ENCODE measurements at places on chromosomes 7 and 10. TPM values are rescaled to one million over a fixed set of nuclear protein-coding genes. Genes with fewer than 3 reads are reported as not detected.

DNA sequence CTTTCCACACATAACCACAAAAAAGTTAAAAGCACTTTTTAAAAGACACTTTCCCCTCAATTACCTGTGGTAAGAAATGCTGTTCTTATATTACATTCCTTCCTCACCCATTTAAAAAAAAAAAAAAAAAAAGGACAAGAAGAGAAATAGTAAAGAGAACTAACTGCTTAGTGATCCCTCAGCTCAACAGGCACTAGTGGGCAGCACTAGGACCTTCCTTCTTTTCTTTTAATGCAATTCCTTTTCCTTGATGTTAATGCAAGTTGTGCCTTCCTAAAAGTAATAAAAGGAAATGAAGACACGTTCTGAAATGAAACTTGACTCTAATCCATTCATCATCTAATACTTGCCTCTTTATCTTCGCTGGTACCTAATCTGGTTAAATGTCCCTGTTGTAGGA, 189.7 kb downstream of the TCF7L2 start:
- DNase-seq, result no peak

DNA sequence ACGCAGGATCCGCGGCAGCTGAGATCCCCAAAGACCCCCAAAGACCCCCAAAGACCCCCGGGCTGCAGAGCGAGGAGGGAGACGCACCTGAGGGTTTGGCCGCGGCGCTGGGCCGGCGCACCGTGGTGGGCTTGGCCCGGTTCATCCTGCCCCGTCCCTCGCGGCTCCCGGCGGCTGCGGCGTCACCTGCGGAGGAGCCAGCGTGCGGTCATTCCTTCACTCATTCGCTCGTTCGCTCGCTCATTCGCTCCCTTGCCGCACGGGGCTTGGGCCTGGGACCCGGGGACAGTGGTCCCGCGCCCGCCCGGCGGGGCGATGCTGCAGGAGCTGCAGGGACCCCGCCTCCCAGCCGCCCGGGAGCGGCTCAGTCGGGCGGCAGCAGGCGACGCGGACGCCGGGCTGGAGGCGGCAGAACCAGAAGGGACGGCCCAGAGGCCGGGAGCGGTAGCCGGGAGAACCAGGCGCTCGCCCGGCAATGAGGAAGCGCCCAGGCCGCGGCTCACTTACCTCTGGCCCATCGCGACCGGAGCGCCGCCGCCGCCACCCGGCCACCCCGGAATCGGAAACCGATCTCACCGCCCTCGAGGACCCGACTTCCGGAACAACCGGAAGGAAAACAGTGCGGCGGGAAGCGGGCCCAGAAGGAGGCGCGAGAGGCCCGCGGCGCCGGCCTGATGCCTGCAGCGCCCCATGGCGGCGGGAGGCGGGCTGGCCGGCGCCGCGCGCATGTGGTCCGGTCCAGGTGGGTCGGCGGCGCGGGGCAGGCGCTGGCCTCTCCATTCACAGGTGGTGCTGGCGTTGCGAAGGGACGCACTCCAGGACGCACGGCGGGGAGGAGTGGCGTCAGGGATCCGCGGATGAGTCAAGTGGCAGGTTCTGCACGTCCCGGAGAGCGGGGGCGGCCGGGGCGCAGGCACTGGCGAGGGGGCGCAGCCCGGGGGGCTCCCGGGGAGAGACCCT, at the start of gene INTS1:
Gene INTS1 (minus strand): TSS at position 574 of the 960 bp plus-strand sequence. CDS start 429 bp downstream, at position 145.
- peak; percentile 88 for DNase-seq

GRCh38 chr10:3054183-3054850, 13.0 kb upstream of the PFKP start:
- DNase-seq, result no peak

GRCh38 chr10:71727105-71727737, 7.6 kb upstream of the C10orf105 start:
- no peak for DNase-seq

THSD7A gene
- total RNA-seq, result 16.4 TPM

NKX2-3 gene
- not detected for total RNA-seq

DNA sequence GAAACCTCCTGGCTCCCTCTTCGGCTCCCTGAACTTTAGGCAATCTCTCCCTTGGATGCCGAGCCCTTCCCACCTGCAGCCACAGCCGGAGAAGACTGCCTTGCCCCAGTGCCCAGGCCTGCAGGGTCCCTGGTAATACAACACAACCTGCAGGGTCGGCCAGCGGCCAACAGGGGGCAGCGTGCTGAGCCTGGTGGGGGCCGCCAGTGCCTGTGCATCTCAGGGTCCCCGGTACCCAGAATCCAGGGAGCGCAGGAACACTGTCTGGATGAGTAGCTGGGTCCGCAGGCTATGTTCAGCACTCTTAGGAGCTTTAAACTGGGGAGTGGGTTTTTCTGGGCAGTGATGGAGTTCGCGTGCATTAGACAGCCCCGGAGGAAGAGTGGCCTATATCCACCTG, 17.5 kb upstream of the C10orf71 start:
- no peak for DNase-seq
